ENCODE measurements at places on chromosomes 1 and 21.

GRCh38 chr1:60367532-60367931 is 294.0 kb upstream of the C1orf87 start:
- no peak for DNase-seq

DNA sequence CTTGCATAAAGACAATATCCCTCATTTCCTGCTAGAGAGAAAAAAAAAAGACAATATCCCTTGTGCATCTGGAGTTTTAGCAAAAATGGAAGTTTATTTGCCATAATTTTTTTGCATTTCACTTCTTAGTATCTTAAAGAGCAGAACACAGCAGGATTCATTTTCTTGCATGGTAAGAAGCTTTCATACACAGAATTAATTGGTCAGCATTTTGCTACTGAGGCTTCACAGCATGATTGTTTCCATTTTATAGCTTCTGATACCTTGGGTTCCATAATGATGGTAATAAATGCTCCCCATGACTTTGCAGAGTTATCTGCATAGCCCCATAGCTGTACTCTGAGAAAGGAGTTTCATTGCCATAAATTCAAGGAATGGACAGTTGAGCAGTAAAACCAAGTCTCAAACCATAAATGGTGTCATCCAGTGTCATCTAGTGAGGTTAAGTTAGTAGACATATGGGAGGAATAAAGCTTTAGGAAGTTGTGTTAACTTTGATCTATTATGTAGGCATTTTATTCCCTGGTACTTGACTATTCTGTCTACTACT is 88.8 kb upstream of the PLD5 start:
- no peak for DNase-seq

DNA sequence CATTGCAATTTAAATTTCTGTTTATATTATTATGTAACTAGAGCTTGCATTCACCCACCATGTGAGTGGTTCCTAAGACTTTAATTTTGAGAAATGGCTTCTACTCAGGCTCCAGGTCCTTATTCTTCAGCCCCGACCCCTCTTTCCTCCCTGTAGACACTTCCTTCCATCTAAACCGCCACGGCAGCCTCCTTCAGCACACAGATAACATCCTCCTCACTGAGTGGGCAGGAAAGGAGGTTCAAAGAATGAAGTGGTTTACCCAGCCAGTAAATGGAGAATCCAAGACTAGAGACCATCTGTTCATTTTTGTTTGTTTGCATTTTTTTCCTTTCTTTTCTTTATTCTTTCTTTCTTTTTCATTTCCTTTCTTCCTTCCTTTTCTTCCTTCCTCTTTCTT is 37.1 kb upstream of the SOD1 start:
- no peak for DNase-seq

DNA sequence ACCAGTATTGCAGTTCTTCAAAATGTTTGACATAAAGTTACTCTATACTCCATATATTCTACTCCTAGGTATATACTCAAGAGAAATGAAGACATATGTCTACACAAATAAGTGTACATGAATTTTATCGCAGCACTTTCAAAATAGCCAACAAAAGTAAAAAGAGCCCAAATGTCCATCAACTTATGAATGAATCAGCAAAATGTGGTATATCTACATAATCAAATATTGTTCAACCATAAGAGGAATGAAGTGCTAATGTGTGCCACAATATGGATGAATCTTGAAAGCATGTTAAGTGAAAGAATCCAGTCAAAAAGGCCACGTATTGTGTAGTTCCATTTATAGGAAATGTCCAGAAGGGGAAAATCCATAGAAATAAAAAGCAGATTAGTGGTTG is 98.6 kb upstream of the F3 start:
- no peak for DNase-seq
